Stimulated activated CD4-positive, alpha-beta T cell treated with anti-CD3 and anti-CD28 coated beads, TNF-alpha, amount 100 ng/mL, for 4 hours (primary cell): ENCODE measurements at places on chromosomes 2 and 18.

DNA sequence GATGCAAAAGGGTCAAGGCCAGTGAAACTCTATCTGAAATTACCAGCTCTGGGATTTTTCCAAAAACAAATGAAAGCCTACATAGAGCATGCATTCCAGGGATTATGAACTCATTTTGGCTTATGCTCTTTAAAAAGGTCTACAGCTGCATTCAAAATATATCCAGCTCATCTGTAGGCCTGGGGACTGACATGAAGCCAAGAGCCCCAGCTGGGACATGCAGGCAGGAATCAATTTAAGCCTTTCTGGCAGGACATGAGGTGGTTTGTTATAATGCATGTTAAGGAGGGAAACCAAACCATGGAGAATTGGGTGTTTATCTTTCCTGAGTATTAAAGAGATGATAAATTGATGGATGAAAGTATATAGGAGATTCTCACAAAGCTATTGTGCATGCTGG lies 164.5 kb downstream of the RBM43 start:
- no peak for DNase-seq

DNA sequence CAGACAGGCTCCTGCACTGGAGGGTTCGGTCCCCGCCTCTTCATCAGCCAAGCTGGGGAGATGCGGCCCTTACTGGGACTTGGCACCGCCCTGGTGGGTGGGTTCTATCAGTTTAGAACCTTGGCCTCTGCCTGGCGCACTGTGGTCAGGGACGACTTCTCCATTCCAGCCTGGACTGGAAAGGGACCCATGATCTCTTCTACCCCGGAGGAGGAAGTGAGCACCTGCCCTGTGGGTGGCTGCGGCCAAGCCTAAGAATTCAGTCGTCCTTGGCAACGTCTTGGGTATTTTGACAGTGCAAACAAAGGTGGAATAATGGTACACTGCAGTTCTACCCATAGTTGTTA lies 106.9 kb upstream of the CD302 start:
- no peak for DNase-seq

- DNase-seq: no peak
Observed at GRCh38 chr2:179266271-179266670, 1.6 kb upstream of the SESTD1 start.

DNA sequence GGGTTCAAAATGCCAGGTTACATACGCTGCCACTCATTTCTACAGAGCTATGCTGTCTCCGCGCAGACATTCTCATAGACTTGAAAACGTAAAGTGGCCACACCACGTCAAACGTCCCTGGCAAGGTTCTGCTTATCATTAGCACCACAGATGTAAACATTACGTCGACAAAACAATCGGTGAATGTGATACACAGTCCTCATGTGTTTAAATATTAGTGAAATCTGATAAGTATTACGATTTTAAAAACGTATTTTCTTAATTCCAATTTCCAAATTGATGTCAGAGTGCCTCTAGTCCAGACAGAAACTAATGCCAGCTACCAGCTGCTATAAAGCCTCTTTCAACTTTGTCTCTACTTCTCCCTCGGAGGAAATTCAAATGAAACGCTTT lies 1.2 kb downstream of the STK17B start:
- DNase-seq: no peak

GRCh38 chr2:202165945-202166344 lies 72.5 kb downstream of the SUMO1 start:
- DNase-seq: no peak

- DNase-seq: no peak
Observed at GRCh38 chr2:70374616-70375015, 72.7 kb upstream of the FAM136A start.

GRCh38 chr2:62489702-62490101 lies 16.3 kb downstream of the TMEM17 start:
- no peak for DNase-seq

DNA sequence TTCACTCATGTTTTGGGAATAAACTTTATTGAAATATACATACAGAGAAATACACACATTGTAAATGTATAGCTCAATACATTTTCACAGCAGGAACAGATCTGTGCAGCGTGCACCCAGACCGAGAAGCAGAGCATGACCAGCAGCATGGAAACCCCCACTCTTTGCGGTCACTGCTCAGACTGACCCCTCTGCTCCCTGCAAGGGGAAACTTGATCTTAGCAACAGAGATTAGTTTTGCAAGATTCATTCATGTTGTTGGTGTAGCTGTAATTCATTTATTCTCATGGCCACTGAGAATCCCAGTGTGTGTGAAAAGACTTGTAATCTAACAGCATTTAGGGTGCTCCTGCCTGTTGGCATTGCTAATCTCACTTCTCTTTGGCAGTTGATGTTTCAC lies 35.2 kb downstream of the LPIN1 start:
- no peak for DNase-seq

DNA sequence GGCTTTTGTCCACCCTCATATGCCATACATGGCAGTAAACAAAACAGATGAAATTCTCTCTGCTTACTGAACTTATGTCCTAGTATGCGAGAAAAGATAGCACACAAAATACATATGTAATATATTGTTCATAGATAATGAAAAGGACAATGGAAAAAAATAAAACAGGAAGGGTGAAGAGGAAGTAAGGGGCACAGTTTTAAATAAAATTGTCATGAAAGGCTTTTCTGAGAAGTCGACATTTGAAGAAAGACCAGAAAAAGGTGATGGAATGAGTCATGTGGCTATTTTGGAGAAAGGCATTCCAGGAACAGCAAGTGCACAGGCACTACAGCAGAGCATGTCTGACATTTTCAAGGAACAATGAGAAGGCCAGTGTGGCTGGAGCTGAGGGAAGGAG lies 56.4 kb downstream of the KCNH7 start:
- no peak for DNase-seq

DNA sequence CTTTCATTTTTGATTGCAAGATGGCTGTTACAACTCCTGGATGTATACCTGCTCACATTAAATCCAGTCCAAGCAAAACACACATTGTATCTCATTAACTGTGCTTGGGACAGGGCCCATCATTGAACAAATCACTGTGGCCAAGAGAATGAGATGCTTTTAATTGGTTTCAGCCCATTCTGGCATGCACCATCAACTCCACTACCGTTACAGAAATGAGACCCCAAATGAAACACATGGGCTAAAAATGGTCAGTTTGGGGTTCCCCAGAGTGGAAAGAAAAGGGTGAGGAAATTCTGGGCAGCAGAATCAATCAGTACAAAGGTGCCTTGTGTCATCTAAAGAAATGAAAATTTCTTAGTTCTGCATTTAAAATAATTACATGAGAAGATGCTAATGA lies 52.7 kb downstream of the FAM171B start:
- DNase-seq: no peak

GRCh38 chr18:30775629-30776028 lies 266.9 kb downstream of the DSC3 start:
- no peak for DNase-seq

- no peak for DNase-seq
Observed at GRCh38 chr2:169118060-169118459, 48.7 kb downstream of the DHRS9 start.

GRCh38 chr2:145846982-145847381 lies 1327.1 kb upstream of the ZEB2 start:
- DNase-seq: no peak

GRCh38 chr2:217695033-217695520 lies 307.7 kb downstream of the TNS1 start:
- DNase-seq: no peak

DNA sequence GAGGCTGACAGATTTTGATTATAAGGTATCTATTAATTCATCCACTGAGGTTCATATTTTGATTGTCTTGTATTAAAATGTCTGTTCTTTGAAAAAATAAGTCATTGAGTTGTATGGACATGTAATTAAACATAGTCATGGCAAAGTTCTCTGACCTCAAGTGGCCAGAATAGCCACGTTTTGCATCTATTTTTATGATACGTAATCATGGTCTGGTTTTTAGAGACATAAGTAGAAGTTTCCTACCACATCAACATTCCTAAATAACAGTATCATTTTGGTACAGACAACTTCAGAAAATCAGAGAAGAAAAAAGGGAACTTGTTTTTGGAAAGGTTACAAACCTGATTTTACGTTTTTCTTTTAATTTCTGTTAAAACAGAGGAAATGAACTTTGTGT lies 47.6 kb downstream of the COL5A2 start:
- no peak for DNase-seq

DNA sequence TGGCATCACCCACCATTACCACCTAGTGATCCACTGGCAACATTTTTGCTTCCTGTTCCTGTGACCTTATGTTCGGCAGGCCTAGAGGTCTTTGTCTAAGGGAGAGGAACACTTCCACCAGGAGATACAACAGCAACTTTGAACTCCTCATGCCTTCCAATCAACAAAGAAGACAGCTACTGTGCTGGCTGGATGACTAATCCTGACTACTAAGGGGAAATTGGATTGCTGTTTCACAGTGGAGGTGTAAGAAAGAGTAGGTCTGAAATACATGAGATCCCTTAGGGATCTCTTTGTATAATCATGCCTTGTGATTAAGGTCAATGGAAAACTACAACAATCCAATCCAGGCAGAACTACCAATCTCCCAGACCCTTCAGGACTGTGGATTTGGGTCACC lies 45.2 kb downstream of the EIF2AK3 start:
- DNase-seq: no peak
